ENCODE measurements at places on chromosomes 6 and 20.

DNA sequence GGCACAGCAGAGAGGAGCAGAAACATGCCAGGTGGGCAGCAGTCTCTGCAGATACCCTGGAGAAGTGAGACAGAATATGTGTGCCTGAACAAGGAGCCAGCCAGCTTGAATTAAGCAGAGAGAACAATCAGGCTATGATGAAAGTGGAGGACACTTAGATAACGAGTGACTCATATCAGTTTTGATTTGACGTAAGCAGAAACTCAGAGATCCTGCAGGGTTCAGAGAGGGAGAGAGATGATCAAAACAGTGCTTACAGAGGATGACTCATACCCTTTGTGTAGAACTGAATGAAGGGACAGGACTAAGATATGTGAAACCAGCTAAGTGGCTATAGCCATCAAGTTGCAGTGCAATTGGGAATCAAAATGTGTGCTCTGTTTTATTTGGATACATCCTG lies 300.7 kb downstream of the TENT5A start:
- peak; percentile 93 for DNase-seq

DNA sequence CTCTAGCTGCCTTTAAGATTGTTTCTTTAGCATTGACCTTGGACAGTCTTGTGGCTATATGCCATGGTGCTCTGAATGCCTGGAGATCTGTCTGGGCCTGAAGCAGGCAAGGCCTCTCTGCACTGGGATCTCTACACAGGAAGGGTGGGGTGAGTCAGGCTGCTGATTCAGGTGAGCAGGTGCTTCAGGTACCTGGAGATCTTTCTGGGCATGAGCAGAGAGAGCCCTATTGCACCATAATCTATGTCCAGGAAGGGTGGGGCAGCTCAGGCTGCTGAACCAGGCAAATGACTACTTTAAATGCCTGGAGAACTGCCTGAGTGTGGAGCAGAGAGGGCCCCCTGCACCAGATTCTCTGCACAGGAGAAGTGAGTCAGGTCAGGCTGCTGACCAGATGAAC lies 94.5 kb downstream of the TPBG start:
- DNase-seq, result no peak

- no peak for DNase-seq
Observed at GRCh38 chr6:21908161-21908848, 314.8 kb downstream of the SOX4 start.

GRCh38 chr20:33689973-33690372 lies 3.8 kb upstream of the E2F1 start:
- DNase-seq, result peak; percentile 97

- no peak for DNase-seq
Observed at GRCh38 chr6:159913862-159914564, 23.2 kb downstream of the MAS1 start.

DNA sequence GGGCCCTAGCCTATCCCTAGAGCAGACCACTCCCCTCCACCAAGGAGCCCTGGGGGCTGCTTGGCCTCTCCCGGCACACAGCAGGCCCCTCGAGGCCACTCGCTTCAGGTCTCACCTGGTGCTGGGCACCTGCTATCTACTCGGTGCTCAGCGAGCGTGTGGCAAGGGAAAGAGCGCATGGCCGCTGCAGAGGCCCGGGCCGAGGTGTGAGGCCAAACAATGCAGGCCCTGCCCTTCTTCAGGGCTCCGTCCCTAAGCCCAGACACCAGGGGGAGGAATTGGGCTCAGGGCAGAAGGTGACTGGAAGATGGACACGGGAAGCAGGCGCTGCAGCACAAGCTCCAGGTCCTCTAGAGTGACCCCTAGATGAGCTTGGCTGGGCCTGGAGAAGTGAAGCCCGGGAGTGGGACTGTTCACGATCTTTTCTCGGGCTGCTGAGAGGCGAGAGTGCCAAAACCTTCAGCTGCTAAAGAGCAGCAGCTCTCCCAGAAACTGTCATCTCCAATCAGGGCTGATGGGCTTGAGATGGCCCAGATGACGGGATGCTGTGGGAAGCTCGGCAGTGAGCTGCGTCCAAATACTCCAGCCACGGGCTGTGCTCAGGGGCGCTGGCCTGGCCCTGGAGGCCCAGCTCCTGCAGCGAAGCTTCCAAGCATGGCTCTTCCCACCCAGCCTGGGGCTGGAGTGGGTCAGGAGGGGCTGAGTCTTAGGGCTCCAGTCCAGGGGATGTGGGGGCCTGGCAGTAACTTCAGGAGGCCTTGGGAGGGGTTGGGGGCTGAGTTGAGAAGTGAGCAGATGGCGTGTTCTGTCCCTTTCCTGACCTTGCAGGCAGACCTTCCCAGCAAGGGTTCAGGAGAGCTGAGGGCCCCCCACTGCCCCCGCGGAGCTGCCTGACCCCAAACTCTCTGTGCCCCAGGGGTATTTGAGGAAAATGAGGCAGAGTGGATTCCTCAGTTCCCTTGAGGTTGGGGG lies 43.7 kb downstream of the APCDD1L start:
- DNase-seq, result no peak

GRCh38 chr6:72826037-72826436 lies 204.2 kb downstream of the KCNQ5 start:
- DNase-seq, result no peak

DNA sequence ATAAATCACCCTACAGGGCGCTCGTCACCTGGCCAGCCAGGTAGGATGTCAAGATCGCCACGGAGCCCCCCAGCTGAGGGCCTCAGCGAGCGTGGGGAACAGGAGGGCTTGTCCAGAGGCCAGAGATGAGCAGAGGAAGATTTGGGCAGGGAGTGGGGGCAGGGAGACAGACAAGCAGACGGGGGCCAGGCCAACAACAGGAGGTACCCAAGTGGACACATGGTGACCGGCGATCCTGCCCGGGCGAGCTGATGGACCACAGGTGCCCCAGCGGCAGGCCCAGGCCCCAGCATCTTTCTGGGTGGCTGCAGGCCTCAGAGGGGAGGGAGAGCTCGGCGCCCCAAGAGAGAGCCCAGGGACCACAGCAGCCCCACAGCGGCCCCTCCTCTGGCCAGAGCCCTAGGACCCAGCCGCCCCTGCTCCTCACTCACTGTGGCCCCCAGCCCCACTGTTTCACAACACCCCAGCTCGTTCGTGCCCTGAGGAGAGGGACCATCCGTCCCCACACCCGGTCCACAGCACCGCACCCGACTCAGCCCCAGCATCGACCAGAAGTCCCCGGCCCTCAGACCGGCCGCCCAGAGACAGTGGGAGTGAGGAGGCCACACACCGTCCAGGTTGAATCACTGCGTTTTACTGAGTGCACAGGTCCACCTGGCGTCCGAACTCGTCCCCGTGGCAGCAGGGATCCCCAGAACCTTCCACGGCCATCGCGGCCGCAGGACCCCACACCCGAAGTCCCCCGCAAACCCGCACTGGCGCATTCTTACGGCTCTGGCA lies 38.6 kb upstream of the CHRNA4 start:
- DNase-seq, result no peak

GRCh38 chr20:61861054-61861841 lies 204.4 kb downstream of the TAF4 start:
- no peak for DNase-seq

DNA sequence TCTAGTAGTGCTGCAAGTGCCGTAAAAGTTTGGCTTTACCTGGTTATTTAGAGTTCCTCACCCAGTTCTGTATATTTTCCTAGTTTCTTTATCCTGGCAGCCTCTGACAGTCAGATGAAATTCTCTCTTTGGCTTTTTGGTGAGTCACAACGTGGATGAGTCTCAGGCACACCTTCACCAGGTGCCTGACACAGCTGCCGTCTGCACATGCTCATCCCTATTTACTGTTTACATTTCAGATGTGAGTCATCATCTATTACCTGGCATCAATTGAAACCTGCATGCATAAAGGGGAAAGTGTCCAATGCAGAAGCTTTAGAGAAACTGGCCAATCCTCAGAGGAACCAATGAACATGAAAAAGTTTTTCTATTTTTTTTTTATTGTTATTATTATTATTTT lies 33.3 kb upstream of the ADGRF4 start:
- DNase-seq, result no peak

Measured in OCI-M1 (cell line).